ENCODE measurements at places on chromosomes 4 and X.
A peak's percentile ranks its signal among the peaks of the same experiment; 100 is the strongest.

DNA sequence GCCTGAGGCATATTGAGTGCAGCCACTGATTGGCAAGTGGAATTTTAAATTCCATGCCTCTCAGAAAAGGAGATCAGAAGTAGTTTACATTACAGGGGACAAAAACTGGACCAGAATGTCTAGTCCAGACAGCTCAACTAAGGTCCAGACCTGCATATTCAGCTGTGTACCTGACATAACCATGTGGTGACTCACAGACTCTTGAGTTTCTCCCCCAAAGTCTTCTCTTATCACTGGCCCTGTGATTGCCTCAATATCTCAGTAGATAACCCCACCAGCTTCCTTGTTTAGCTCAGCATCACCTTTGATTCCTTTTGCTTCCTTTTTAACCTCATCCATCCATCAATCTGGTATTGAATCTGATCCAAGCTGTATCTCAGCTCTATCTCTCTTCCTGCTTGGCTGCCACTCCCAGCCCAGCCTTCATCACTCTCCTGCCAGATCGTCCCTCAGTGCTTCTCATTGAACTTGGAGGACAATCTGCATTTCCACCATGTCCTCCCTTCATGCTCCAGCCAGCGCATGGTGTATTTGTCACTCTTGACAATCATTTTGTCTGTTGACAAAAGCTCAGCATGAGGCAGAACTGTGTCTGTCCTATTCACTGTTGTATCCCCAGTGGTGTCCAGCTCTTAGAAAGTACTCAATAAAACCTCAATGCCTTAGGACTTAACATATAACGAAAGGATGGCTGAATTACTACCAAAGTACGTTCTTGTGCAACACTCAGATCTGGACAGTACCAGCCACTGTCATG, 27.8 kb upstream of the SLC2A9 start:
- DNase-seq, result no peak

DNA sequence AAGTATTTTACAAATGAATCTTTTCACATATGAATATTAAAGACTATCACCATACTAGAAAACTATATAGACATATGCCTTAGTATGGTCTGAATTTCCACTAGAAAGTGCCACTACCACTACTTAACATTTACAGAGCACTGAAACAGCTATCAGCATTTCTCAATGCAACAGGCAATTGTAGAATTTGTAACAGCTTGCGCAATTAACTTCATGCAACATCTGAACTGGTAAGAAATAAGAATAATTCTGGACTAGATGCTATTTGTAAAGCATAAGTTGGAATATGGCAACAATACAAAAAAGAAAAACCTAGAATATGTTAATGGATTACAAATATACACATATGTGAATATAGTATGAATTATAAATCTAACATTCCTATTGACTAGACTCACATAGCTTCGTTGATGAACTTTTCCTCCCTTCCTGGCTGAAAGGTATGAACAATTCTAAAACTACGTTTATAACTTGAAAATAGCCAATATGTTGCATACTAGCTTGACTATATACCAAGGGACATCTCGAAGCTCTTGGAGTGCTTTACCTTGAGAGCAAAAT, 82.0 kb downstream of the ATP8A1 start:
- no peak for DNase-seq

DNA sequence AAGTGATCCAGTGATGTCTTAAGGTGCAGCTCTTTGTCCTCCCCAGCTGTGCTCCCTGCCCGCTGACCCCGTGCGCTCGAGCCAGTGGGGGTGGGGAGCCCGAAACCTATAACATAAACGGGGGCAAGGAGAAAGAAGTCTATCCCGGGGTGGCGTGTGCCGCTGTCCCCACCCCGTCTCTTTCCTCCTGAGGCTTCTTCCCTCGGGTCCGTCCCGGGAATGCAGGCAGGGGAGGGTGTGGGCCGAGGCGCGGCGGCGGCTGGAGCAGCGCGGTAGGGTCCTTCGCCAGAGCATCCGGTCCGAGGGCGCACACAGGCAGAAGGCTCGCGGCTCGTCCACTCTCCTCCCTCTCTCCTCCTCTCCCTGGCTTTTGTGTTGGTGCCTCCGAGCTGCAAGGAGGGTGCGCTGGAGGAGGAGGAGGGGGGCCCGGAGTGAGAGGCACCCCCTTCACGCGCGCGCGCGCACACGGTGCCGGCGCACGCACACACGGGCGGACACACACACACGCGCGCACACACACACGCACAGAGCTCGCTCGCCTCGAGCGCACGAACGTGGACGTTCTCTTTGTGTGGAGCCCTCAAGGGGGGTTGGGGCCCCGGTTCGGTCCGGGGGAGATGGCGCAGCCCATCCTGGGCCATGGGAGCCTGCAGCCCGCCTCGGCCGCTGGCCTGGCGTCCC, at the start of gene RAB33A:
RAB33A (plus strand) TSS at position 517 of the 681 bp plus-strand sequence; CDS start at position 618, 101 bp downstream.
- DNase-seq, result peak; percentile 40

GRCh38 chr4:114386637-114387233, 211.9 kb upstream of the UGT8 start:
- no peak for DNase-seq

GRCh38 chr4:58940167-58940566, 1830.0 kb upstream of the IGFBP7 start:
- DNase-seq, result no peak

DNA sequence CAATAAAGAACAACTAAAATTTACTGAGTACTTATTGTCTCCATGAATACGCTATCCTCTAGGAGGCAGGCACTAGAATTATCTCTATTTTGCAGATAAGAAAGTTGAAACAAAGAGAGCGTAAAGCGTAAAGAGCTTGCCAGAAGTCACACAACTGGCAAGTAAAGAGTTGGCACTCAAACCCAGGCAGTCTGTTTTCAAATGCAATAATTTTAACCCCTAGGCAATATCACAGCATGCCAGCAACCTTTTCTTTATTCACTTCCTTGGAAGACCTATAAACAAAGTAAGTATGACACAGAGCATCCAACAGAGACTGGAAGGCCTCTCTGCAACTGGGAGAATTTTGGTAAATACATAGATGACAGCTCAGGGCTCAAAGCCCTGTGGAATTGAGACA, 23.2 kb upstream of the AMELX start:
- DNase-seq, result no peak

- DNase-seq, result no peak
Measured at GRCh38 chr4:61886131-61886530, 686.0 kb downstream of the ADGRL3 start.

GRCh38 chr4:87052615-87053014, 117.8 kb downstream of the AFF1 start:
- no peak for DNase-seq

- DNase-seq, result no peak
Measured at GRCh38 chr4:139234253-139234652, 45.8 kb downstream of the MGARP start.

DNA sequence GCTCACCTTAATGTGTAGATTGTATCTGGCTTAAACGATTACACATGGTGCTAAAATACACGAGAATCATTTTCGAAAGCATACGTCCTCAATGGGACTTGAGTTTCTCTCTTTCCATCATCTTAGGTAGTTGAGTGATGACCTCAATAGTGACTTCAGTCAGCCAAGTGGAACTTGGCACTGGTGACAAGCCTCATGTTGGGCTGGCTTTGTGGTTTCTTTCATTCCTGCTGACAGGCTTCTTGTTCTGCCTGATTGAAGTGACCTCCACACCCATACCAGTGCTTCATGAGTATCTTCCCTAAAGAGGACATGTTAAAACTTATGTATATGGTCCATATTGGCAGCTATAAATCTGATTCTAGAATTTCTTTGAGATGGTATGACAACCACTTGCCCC, 159.1 kb upstream of the WDR1 start:
- no peak for DNase-seq

DNA sequence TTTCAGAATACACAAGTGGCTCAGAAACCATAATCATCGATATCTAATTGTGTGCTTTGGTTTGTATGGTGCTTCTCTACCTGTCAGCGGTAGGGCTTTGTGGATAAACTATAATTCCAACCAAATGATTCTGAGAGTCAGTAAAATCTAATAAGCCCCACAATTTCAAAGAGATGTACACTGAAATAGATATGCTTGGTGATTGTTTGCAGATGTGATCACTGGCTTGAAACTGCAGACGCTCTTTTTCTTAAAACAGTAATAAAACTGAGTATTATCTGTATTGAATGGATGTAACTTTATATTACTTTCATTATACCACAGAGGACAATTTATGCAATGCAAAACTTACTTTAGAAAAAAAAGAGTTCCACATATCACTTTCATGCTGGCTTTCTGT, 198.8 kb upstream of the ANXA10 start:
- DNase-seq, result no peak

- DNase-seq, result no peak
Measured at GRCh38 chr4:20262221-20262620, 10.5 kb downstream of the SLIT2 start.

GRCh38 chr4:163726641-163727040, 232.2 kb downstream of the TMA16 start:
- no peak for DNase-seq

DNA sequence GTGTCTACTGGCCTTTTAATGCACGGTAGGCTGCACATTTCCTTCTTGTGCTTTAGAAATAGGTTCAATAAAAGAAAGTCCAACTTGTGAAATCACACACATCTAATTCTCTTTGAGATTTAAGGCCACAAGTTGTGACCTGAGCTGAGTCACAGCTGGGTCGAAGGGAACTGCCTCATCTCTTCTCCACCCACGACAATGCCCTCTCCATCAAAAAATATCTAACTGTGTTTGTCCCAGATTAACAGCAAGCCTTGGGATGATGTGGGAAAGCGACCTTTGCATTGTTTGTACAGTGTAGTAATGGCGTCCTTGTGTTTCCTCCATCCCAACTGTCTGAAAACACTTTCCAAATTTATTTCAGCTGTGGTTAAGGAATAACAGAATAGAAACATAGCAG, 168.9 kb downstream of the AMELX start:
- no peak for DNase-seq

DNA sequence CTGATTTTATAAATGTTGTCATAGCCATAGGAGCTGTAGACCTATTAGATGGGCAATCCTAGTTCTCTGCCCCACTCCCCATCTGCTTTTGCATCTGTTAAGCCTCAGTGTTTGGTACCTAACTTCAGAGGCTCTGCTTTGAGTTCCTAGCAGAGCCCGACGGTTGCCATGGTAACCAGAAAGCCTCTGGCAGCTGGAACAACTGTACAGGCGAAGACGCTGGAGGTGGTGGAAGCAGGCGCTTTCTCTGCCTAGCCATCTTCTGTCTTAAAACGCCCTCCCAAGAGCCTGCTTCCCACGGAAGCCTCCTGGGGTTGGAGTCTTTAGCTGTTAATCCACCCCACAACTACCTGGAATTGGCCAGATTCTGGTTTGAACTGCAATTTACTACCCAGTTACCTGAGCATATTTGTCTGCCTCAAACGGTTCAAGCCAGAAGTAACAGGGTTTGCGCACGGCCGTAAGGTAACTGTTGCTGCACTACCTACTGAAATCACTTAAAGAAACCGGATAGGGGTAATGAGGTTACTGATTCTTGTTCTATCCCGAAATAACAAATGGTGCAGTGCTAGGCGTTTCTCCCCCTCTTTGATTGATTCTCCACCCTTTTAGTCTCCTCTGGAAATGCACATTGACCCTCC, 1.0 kb upstream of the GABRG1 start:
- no peak for DNase-seq

GRCh38 chrX:68807818-68808217, 21.0 kb upstream of the EFNB1 start:
- no peak for DNase-seq

DNA sequence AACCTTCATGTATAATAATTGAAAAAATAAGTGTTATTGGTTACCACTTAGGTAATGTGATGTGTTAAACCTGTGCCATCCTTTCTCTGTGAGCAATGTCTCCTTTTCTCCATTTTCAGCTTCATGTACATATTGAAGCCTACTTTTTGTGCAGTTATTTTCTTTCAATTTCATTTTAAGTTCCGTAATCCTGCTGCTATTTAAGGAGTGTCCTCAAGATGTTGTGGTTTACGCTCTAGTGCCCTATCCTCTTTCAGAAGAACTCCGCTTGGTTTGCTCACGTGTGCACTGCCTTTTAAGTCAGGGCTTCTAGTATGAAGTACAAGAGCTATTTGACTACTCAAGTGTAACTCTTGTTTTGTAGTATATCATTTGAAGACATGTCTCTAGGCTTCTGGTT, 2253.2 kb upstream of the TENM3 start:
- DNase-seq, result no peak

Data from NCI-H2227 treated with DMSO at 0.1 percent for 48 hours (cell line).